Fibroblast of the conjunctiva (primary cell): ENCODE measurements at places on chromosomes 4 and X.

GRCh38 chr4:182023469-182023868, 219.7 kb upstream of the TENM3 start:
- DNase-seq: no peak

- DNase-seq: no peak
Measured at GRCh38 chrX:120120223-120120622, 4.5 kb upstream of the RHOXF1 start.

- no peak for DNase-seq
Measured at GRCh38 chr4:153713866-153714646, 30.0 kb downstream of the TLR2 start.

DNA sequence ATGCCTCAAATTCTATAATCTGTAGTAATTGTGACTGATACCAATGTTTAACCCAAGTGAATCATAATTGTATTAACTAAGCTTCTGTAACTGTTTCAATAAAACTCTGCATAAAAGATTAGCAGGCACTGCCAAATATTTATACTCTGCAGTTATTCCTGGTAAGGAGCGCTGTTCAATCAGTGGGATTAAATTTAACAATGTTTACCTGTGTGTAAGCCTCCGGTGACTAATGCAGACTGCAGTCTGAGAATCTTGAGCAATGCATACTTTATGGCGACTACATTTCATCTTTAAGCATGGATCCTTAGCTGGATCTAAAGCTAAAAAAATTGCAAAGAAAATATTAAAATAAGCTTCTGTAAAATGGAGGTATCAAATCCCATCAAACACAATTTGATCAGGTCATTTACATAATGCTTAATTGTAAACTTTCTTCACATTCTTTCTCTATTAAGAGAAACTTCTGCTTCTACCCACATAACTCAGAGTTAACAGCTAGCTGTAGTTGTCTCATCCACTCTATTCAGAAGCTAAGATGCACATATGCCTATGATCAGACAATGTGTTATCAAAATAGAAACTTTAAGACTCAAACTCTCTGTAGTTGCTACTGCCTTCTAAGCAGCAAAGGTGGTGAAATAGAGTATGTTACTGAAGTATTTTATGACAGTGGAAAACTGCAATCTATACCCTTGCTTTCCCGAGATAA, 234.0 kb downstream of the SPOCK3 start:
- no peak for DNase-seq

DNA sequence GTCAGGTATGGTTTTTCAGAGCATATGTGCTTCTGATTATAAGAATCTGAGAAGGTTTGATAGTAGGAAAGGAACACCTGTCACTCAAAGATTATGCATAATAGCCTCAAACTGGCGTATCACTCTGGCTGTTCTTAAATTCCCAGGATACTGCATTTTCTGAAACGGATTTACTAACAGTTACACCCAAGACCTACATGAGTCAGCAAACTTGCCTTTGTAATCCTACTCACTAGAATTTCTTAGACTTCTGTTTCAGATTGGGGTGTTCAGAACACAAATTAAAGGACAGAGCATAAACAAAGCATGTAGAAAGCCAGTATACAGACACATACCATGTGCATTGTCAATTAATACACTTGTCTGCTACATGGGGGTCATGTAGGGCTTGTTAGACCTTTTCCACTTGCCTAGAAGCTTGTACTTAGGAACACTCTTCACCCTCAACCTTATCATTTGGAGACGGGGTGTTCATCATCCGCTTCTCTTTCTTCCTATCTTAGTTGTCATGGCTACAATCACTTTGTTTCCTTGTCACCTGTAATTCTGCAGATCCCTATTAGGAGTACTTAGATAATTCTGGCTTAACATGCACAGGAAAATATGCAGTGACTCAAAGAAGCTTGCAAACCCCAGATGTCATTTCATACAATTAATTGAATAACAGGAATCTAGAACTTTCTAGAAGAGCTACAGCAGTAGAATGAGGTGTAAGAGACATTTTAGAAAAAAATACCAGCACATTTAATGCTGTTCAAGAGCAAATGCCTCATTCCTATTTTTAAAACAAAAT, 593.0 kb upstream of the TENM3 start:
- no peak for DNase-seq

GRCh38 chr4:6104541-6105130, 86.4 kb upstream of the C4orf50 start:
- DNase-seq: no peak

GRCh38 chr4:93299118-93299517, 529.4 kb upstream of the ATOH1 start:
- DNase-seq: no peak

GRCh38 chr4:121690001-121690400, 6.8 kb downstream of the ANXA5 start:
- DNase-seq: no peak

GRCh38 chr4:100483796-100484195, 34.0 kb downstream of the EMCN start:
- no peak for DNase-seq
